ENCODE measurements at places on chromosomes 3 and 15. TPM values are rescaled to one million over a fixed set of nuclear protein-coding genes. Genes with fewer than 3 reads are reported as not detected.

The MED12L gene
- polyA plus RNA-seq: 0.10 TPM

The CDCP1 gene
- 0.71 TPM for polyA plus RNA-seq

The NR1I2 gene
- 1.1 TPM for polyA plus RNA-seq

The CX3CR1 gene
- polyA plus RNA-seq: 0.09 TPM

The GCSAM gene
- polyA plus RNA-seq: 91.4 TPM

The SLC25A26 gene
- polyA plus RNA-seq: 25.8 TPM

The CCNB2 gene
- polyA plus RNA-seq: 178 TPM

The TP63 gene
- polyA plus RNA-seq: 9.0 TPM

The CHAC1 gene
- polyA plus RNA-seq: 4.2 TPM

The PPP1R14D gene
- not detected for polyA plus RNA-seq

The PLSCR2 gene
- polyA plus RNA-seq: not detected

The MEX3B gene
- 0.07 TPM for polyA plus RNA-seq

The GRK7 gene
- polyA plus RNA-seq: not detected

The CALML4 gene
- polyA plus RNA-seq: 3.0 TPM

The FGF12 gene
- not detected for polyA plus RNA-seq

The USP19 gene
- polyA plus RNA-seq: 31.4 TPM

The OR5AC2 gene
- polyA plus RNA-seq: not detected

The PLAAT1 gene
- not detected for polyA plus RNA-seq

The SEMA5B gene
- polyA plus RNA-seq: not detected

The PRRT3 gene
- 8.5 TPM for polyA plus RNA-seq

The BLM gene
- 45.5 TPM for polyA plus RNA-seq

The OIP5 gene
- polyA plus RNA-seq: 61.2 TPM

The FBXO40 gene
- 0.04 TPM for polyA plus RNA-seq

The LIPH gene
- polyA plus RNA-seq: 4.2 TPM

The PCLAF gene
- 376 TPM for polyA plus RNA-seq

The GP9 gene
- 0.23 TPM for polyA plus RNA-seq

The NTRK3 gene
- polyA plus RNA-seq: not detected

The PIK3CA gene
- 7.2 TPM for polyA plus RNA-seq

The TCF12 gene
- polyA plus RNA-seq: 48.9 TPM

The FAIM gene
- polyA plus RNA-seq: 31.4 TPM

The CCR8 gene
- 8.6 TPM for polyA plus RNA-seq

The P2RY1 gene
- 1.2 TPM for polyA plus RNA-seq

The SCAANT1 gene
- polyA plus RNA-seq: not detected

The BNC1 gene
- polyA plus RNA-seq: not detected

The RLBP1 gene
- not detected for polyA plus RNA-seq

The IFRD2 gene
- 153 TPM for polyA plus RNA-seq

The TPRG1 gene
- 25.3 TPM for polyA plus RNA-seq

The HDAC11 gene
- 0.11 TPM for polyA plus RNA-seq

The CPNE9 gene
- not detected for polyA plus RNA-seq

The P3H2 gene
- 68.4 TPM for polyA plus RNA-seq

The CEMIP gene
- polyA plus RNA-seq: 0.09 TPM

The SH2D7 gene
- not detected for polyA plus RNA-seq

The VGLL3 gene
- polyA plus RNA-seq: not detected

The C3orf20 gene
- polyA plus RNA-seq: 0.40 TPM

The LEKR1 gene
- polyA plus RNA-seq: 2.6 TPM

The SLC22A13 gene
- polyA plus RNA-seq: not detected

The SLC12A6 gene
- 15.2 TPM for polyA plus RNA-seq

The ABHD17C gene
- 0.71 TPM for polyA plus RNA-seq

The CLDN18 gene
- 0.28 TPM for polyA plus RNA-seq

The ERC2 gene
- 0.12 TPM for polyA plus RNA-seq

The KIF9 gene
- polyA plus RNA-seq: 10.6 TPM

The SLC24A5 gene
- polyA plus RNA-seq: not detected

The VGLL4 gene
- 20.6 TPM for polyA plus RNA-seq

The KY gene
- polyA plus RNA-seq: not detected

Data from GM12878 (cell line).